ENCODE measurements at places on chromosomes 5 and 9. TPM values are rescaled to one million over a fixed set of nuclear protein-coding genes. Genes with fewer than 3 reads are reported as not detected.

The FCN2 gene
- not detected for total RNA-seq

- peak overlapping the region; percentile 35 for H3K4me3 ChIP-seq
- peaks cover 25% of the 10 kb centered on the region for H3K4me1 ChIP-seq
- DNase-seq, result peak; percentile 68
- H3K36me3 ChIP-seq, result no peaks in the 10 kb centered on the region
- no peaks in the 10 kb centered on the region for H3K27me3 ChIP-seq
These were observed 282.9 kb downstream of the SLF1 start for GRCh38 chr5:94901191-94901979.

GRCh38 chr9:89495824-89496560, 1.9 kb downstream of the SEMA4D start:
- H3K4me3 ChIP-seq, result peak overlapping the region; percentile 80
- no peak overlapping the region for H3K27ac ChIP-seq
- no peaks in the 10 kb centered on the region for H3K36me3 ChIP-seq
- H3K4me1 ChIP-seq, result peaks cover 9% of the 10 kb centered on the region
- H3K27me3 ChIP-seq, result peaks cover 5% of the 10 kb centered on the region

- H3K27me3 ChIP-seq, result no peaks in the 10 kb centered on the region
- peaks cover 13% of the 10 kb centered on the region for H3K4me1 ChIP-seq
- H3K27ac ChIP-seq, result no peak overlapping the region
- no peaks in the 10 kb centered on the region for H3K36me3 ChIP-seq
- no peak overlapping the region for H3K4me3 ChIP-seq
These were observed 119.8 kb downstream of the AUH start for GRCh38 chr9:91241909-91242308.

DNA sequence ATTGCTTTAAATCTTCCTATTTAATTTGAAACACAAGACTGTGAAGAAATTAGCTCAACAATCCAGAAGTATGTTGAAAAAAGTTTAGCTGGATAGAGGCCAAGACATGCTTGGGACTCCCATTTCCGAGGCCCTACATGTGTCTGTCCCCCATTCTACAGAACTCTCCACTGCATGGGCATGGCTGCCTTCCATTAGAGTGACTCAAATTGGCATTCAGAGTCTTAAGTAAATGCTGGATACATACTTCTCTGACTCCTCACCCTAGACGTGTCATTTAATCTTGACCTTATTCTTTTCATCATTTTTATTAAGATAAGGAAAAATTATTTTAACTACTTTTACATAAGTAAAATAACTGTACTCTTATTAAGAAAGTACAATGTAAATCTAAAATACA, 530.4 kb upstream of the CDH9 start:
- H3K27ac ChIP-seq, result no peak overlapping the region
- H3K4me1 ChIP-seq, result no peaks in the 10 kb centered on the region
- peak; percentile 11 for DNase-seq
- no peaks in the 10 kb centered on the region for H3K36me3 ChIP-seq

The NTNG2 gene
- not detected for total RNA-seq

The RNF44 gene
- total RNA-seq, result 60.1 TPM

GRCh38 chr5:138111937-138112336, 27.3 kb downstream of the NME5 start:
- H3K36me3 ChIP-seq, result no peaks in the 10 kb centered on the region
- H3K4me3 ChIP-seq, result no peak overlapping the region
- H3K4me1 ChIP-seq, result peaks cover 5% of the 10 kb centered on the region

DNA sequence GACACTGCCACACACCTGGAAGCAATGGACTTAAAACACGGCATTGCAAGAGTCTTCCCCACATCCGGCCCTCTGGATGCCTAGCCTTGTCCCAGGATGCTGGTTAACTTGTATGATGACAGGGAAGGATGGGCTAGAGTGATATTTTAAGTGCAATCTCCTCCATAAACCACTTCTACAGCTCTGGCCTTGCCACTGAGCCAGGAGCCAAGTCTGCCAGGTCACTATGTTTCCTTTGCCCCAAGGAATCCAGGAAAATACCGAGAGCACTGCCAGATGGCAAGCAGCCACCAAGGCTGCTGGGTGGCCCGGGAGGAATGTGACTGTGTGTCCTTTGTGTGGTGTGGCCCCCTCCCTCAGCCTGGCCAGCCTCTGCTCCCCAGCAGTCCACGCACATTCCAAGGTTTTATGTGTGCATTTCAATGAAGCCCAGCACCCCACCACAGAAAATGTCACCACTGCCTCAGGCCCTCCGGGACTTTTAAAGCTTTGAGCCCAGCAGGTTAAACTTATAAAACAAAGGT, 106.0 kb downstream of the FRMD3 start:
- H3K27ac ChIP-seq, result no peak overlapping the region
- H3K4me1 ChIP-seq, result peaks cover 11% of the 10 kb centered on the region
- no peaks in the 10 kb centered on the region for H3K36me3 ChIP-seq
- H3K27me3 ChIP-seq, result no peaks in the 10 kb centered on the region
- DNase-seq, result peak; percentile 56
- H3K4me3 ChIP-seq, result peak overlapping the region; percentile 43

DNA sequence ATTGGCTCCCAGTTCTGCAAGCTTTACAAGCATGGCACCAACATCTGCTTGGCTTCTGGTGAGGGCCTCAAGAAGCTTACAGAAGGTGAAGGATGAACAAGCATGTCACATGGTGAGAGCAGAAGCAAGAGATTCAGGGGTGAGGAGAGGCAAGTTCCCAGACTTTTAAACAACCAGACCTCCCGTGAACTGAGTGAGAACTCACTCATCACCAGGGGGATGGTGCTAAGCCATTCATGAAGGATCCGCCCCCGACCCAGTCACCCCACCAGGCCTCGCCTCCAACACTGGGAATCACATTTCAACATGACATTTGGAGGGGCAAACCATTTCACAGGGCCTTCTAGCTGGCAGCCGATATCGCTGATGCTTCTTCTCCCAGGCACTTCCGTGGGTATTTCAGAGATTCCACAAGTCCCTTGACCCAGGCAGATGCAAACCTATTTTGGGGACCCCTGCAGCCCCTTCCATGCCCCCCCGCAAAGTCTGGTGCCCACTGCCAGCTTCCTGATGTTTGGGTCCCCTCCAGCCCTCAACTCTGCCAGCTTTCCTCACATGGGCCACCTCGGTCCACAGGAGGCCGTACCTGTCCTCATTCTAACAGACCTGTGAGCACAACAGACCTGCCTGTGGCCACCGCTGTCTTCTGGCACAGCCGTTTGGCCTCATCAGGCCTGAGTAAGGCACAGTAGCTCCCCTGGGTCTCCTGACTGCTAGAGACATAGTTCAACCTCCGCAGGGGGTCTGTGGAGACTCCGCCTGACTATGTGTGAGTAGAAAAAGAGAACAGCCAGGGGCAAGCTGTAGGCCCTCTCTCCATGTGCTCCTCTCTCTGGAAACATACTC, 60.7 kb upstream of the ANGPTL2 start:
- peaks cover 5% of the 10 kb centered on the region for H3K36me3 ChIP-seq
- no peak overlapping the region for H3K27ac ChIP-seq
- H3K4me1 ChIP-seq, result peaks cover 11% of the 10 kb centered on the region
- H3K4me3 ChIP-seq, result no peak overlapping the region

- H3K27me3 ChIP-seq, result no peaks in the 10 kb centered on the region
- H3K4me1 ChIP-seq, result peaks cover 5% of the 10 kb centered on the region
- no peak for DNase-seq
- no peak overlapping the region for H3K27ac ChIP-seq
- no peaks in the 10 kb centered on the region for H3K36me3 ChIP-seq
These were observed 805.1 kb downstream of the NR2F1-AS1 start for GRCh38 chr5:92775711-92776615.

- peaks cover 17% of the 10 kb centered on the region for H3K27me3 ChIP-seq
- H3K4me3 ChIP-seq, result no peak overlapping the region
- no peaks in the 10 kb centered on the region for H3K4me1 ChIP-seq
- no peak overlapping the region for H3K27ac ChIP-seq
These were observed 353.7 kb downstream of the SLCO4C1 start for GRCh38 chr5:101942321-101942882.

The NIPAL4 gene
- total RNA-seq, result 0.96 TPM

GRCh38 chr5:177330991-177331842, 19.5 kb upstream of the MXD3 start:
- peaks cover 16% of the 10 kb centered on the region for H3K4me1 ChIP-seq
- no peak for DNase-seq
- H3K4me3 ChIP-seq, result no peak overlapping the region
- no peaks in the 10 kb centered on the region for H3K27me3 ChIP-seq
- H3K27ac ChIP-seq, result no peak overlapping the region
- peaks cover 74% of the 10 kb centered on the region for H3K36me3 ChIP-seq

The SLC45A2 gene
- not detected for total RNA-seq

- peaks cover 8% of the 10 kb centered on the region for H3K4me1 ChIP-seq
- no peak overlapping the region for H3K4me3 ChIP-seq
- DNase-seq, result peak; percentile 66
- no peak overlapping the region for H3K27ac ChIP-seq
- H3K36me3 ChIP-seq, result no peaks in the 10 kb centered on the region
These were observed 62.9 kb upstream of the PPARGC1B start for GRCh38 chr5:149667084-149667828.

- H3K4me1 ChIP-seq, result peaks cover 7% of the 10 kb centered on the region
- no peaks in the 10 kb centered on the region for H3K36me3 ChIP-seq
- no peak overlapping the region for H3K4me3 ChIP-seq
- no peak for DNase-seq
- no peak overlapping the region for H3K27ac ChIP-seq
These were observed 217.1 kb upstream of the CD180 start for GRCh38 chr5:67413721-67414120.

DNA sequence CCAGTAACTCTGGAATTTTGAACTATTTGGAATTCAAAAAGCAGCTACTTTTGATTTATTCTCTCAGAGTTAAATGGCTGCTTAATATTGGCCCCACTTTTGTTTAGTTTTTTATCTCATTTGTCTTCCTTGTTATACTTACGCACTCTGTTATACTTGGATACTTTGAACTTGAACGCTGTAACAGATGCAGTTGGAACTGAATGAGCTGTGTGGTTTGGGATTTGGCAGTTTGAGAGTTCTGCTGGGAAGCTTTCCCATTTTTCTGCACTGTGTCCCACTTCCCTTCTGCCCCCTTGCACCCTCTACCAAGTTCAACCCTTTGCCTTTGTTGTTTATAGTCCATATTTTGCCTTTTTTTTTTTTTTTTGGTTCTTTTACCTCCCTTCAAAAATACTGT, 3.8 kb downstream of the RHOBTB3 start:
- no peaks in the 10 kb centered on the region for H3K27me3 ChIP-seq
- DNase-seq, result no peak
- H3K27ac ChIP-seq, result no peak overlapping the region
- no peaks in the 10 kb centered on the region for H3K36me3 ChIP-seq
- H3K4me3 ChIP-seq, result no peak overlapping the region
- H3K4me1 ChIP-seq, result no peaks in the 10 kb centered on the region

The MSMP gene
- total RNA-seq, result not detected

The IDNK gene
- total RNA-seq, result 19.7 TPM

- no peak for DNase-seq
- peaks cover 5% of the 10 kb centered on the region for H3K4me1 ChIP-seq
- no peak overlapping the region for H3K27ac ChIP-seq
- no peaks in the 10 kb centered on the region for H3K36me3 ChIP-seq
- H3K4me3 ChIP-seq, result no peak overlapping the region
These were observed 494.2 kb upstream of the KLF4 start for GRCh38 chr9:107983762-107984161.

GRCh38 chr5:38443390-38443789, 113.1 kb downstream of the LIFR start:
- no peak overlapping the region for H3K27ac ChIP-seq
- H3K36me3 ChIP-seq, result peaks cover 2% of the 10 kb centered on the region
- no peak for DNase-seq
- H3K4me3 ChIP-seq, result no peak overlapping the region

- H3K36me3 ChIP-seq, result peaks cover 3% of the 10 kb centered on the region
- peak overlapping the region; percentile 74 for H3K4me3 ChIP-seq
- H3K27me3 ChIP-seq, result no peaks in the 10 kb centered on the region
- no peaks in the 10 kb centered on the region for H3K4me1 ChIP-seq
- H3K27ac ChIP-seq, result no peak overlapping the region
These were observed 633 bp upstream of the PPP1R26 start for GRCh38 chr9:135478829-135479468.

GRCh38 chr5:113147101-113147508, 170.5 kb downstream of the DCP2 start:
- H3K27me3 ChIP-seq, result no peaks in the 10 kb centered on the region
- peaks cover 26% of the 10 kb centered on the region for H3K4me1 ChIP-seq
- peak overlapping the region; percentile 2 for H3K4me3 ChIP-seq
- H3K27ac ChIP-seq, result peak overlapping the region; percentile 49
- DNase-seq, result peak; percentile 90

GRCh38 chr9:131676431-131676972, 63.4 kb downstream of the RAPGEF1 start:
- H3K4me1 ChIP-seq, result peaks cover 44% of the 10 kb centered on the region
- H3K27ac ChIP-seq, result peak overlapping the region; percentile 90
- no peak overlapping the region for H3K4me3 ChIP-seq

DNA sequence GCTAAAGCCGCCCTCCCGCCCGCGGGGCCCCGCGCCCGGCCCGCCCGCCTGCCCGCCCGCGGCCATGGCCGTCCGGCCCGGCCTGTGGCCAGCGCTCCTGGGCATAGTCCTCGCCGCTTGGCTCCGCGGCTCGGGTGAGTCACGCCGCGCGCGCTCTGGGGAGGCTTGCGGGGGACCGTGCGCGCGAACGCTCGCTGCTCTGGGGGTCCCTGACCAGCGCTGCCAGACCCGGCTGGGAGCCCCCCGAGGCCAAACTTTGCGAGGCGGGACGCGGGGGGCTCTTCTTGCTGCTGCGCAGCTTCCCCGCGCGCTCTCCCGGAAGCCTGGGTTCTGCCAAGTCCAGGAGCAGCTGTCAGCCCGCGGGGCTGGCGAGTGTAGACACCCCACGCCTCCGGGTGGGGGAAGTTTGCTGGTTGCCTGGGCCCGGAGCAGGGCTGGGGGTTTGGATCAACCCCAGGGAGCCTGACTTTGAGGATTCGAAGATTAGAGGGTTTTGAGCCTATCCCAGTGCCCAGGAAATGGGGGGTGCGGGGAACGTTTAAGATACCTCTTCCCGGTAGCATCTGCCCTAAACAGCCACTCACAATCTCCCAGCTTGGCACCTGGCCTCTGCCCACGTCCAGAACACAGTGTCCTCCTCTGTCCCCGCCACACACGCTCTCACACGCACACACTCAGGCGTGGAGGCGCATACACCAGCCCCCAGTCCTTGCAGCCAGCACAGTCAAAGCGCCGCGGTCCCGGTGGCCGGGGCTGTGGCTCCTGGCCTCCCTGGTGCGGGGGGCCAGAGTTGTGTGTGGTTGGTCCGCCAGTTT, 535 bp downstream of the UNC5A start:
- peaks cover 61% of the 10 kb centered on the region for H3K27me3 ChIP-seq
- H3K4me3 ChIP-seq, result peak overlapping the region; percentile 61
- DNase-seq, result no peak

GRCh38 chr5:14004598-14005394, 60.3 kb upstream of the DNAH5 start:
- no peaks in the 10 kb centered on the region for H3K27me3 ChIP-seq
- H3K27ac ChIP-seq, result no peak overlapping the region
- H3K36me3 ChIP-seq, result no peaks in the 10 kb centered on the region
- H3K4me1 ChIP-seq, result peaks cover 7% of the 10 kb centered on the region

The IL4 gene
- total RNA-seq, result not detected

- H3K4me3 ChIP-seq, result no peak overlapping the region
- H3K36me3 ChIP-seq, result no peaks in the 10 kb centered on the region
- no peak for DNase-seq
- H3K4me1 ChIP-seq, result no peaks in the 10 kb centered on the region
- no peak overlapping the region for H3K27ac ChIP-seq
These were observed 68.9 kb upstream of the LPAR1 start for GRCh38 chr9:111107141-111107540.

The HABP4 gene
- total RNA-seq, result 6.3 TPM

- peaks cover 41% of the 10 kb centered on the region for H3K4me1 ChIP-seq
- H3K4me3 ChIP-seq, result no peak overlapping the region
- DNase-seq, result peak; percentile 96
- no peaks in the 10 kb centered on the region for H3K36me3 ChIP-seq
- H3K27me3 ChIP-seq, result no peaks in the 10 kb centered on the region
- H3K27ac ChIP-seq, result peak overlapping the region; percentile 71
These were observed 716.4 kb downstream of the SEMA5A start for GRCh38 chr5:8829323-8830029.

Measured in MCF 10A (cell line).